ENCODE measurements at places on chromosomes 16 and 17.

- DNase-seq, result peak; percentile 4
These were observed 6.4 kb upstream of the GGT6 start for GRCh38 chr17:4566785-4567184.

- no peak for DNase-seq
These were observed 9.7 kb upstream of the ITGB3 start for GRCh38 chr17:47243737-47244598.

- no peak for DNase-seq
These were observed 1.7 kb upstream of the TMEM97 start for GRCh38 chr17:28317099-28317965.

DNA sequence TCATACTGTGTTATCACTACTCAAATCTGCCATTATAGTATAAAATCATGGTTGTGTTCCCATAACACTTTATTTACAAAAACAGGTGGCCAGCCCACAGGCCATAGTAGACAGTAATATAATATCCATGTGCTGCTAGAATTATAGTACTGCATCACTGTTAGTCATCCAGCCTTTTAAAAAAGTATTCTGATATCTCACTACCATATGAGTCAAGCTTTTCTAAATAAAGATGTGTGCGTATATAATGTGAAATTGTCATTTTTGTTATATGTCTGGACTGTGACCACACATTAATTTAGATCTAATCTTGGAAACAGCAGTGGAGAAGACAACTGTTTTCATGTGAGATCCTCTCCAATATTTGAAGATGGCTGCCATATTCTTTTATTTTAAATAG, 1049.1 kb upstream of the GOT2 start:
- no peak for DNase-seq

GRCh38 chr17:58316260-58316960, 12.2 kb downstream of the TSPOAP1 start:
- no peak for DNase-seq

DNA sequence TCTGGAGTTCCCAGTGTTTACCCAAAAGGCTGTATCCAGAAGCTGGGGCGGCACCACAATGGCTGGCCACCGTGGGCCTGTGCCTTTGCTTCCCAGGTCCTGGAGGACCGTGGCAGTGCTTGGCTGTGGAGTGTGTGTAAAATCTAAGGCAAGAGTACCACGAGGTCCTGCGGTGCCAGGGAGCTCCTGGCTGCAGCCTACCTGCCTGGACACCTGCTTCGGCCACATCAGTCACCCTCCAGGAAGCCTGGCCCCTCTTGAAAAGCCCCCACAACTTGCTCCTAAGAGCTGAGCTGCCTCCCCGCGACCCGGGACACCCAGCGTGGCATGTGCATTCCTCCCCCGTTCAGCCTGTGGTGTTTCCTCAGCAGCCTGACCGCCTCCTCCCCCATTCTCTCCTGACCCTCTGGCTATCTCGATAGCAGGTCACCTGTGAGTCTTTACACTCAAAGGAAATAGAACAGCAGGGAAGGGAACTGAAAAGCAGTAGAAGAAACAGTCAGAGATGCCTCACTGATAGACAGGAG, 7.9 kb downstream of the TIMM22 start:
- no peak for DNase-seq

- no peak for DNase-seq
These were observed 98.2 kb upstream of the GNAO1 start for GRCh38 chr16:56093055-56093454.

- no peak for DNase-seq
These were observed 79.9 kb downstream of the CYB561 start for GRCh38 chr17:63366241-63366566.

- DNase-seq, result no peak
These were observed 5.1 kb downstream of the SNAI3 start for GRCh38 chr16:88681084-88681680.

GRCh38 chr16:81730090-81731051, 48.7 kb upstream of the PLCG2 start:
- peak; percentile 62 for DNase-seq

GRCh38 chr16:68762996-68763756, 26.1 kb downstream of the CDH1 start:
- no peak for DNase-seq

DNA sequence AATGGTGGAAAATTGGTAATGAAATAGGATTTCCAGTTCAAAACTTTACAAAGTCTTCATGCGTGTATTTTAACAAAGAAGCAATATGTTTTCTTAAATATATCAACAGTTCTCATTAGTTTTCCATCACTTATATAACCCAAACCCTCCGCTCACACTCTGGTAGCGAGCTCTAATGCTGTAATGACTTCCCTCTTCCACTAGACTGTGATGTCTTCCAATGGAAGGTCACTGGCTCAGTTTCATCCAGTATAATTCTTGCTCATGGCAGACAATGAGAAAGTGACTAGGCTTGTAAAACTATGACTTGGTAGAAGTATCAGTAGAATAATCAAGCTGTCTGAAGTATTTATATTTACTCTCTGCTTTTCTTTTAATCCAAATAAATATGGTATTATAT, 32.8 kb downstream of the NETO2 start:
- no peak for DNase-seq

DNA sequence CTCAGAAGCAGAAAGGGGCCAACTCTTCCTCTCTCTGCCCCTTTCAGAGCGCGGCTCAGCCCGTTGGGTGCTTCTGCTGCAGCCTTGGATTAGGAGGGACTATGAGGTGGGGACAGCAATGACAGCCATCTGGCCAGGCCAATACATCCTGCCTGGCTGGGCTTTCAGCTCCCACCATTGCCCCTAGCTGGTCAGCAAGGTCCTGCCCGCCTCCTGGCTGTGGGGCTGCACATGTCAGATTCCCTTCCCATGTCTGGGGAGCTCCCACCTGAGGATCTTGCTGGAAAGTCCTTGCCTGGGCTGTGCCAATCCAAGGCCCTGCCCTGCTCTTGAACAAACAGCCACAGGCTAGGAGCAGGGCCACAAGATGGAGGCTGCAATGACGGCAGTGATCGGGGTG, 8.3 kb downstream of the TRIM65 start:
- no peak for DNase-seq

GRCh38 chr17:34651402-34651811, 72.0 kb downstream of the TMEM132E start:
- no peak for DNase-seq

- DNase-seq, result no peak
These were observed 19.6 kb upstream of the TNS4 start for GRCh38 chr17:40520991-40521453.

GRCh38 chr17:75228305-75228704, 22.8 kb downstream of the NUP85 start:
- no peak for DNase-seq

DNA sequence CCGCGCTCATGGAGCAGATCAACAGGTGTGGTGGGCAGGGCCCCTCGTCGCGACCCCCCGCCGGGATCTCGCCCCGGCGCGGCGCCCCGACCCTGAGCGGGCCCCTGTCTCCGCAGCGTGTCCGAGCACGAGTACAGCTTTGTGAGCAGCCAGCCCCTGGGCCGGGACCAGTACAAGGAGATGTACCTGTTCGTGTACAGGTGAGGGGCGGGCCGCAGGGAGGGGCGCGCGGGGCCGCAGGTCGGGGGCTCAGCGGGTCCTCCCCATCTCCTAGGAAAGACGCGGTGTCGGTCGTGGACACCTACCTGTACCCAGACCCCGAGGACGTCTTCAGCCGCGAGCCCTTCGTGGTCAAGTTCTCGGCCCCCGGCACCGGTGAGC, 848 bp downstream of the DNASE1L2 start:
- no peak for DNase-seq

GRCh38 chr16:80231888-80232287, 308.9 kb upstream of the DYNLRB2 start:
- DNase-seq, result no peak

GRCh38 chr16:1223355-1224214, 1.5 kb downstream of the TPSG1 start:
- DNase-seq, result no peak

DNA sequence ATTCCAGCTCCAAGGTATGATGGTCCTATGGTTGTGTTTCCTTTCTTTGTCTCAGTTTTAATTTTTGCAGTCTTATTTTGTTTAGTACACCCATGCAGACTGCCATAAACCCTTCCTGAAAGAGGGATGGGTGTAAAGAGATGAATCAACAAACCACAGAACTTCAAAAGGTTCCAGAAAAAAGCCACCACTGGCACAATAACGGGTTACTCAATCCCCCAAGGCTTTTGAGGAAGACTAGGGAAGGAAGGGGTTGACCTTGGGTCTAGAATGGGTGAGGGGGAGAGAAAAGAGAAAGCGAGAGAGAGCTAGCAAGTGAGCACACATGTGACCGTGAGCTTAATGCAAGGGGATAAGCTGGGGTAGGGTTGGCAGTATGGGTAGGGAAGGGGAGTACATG, 168.1 kb downstream of the XYLT1 start:
- DNase-seq, result no peak

DNA sequence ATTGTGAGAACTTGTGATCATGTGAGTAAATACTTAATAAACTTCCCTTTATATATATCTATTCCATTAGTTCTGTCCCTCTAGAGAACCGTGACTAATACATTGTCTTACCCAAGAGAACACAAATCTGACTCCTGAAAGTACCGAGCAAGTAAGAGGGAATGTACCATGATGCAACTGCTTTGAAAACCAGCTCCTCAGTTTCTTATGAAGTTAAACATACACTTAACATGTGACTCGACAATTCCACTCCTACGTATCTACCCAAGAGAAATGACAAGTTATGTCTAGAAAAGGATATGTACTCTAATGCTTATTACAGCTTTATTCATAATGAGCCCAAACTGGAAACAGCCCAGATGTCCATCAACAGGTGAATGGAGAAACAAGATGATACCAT, 8.8 kb upstream of the GJD3 start:
- DNase-seq, result no peak

- DNase-seq, result no peak
These were observed 19.0 kb upstream of the TMEM204 start for GRCh38 chr16:1514507-1514906.

DNA sequence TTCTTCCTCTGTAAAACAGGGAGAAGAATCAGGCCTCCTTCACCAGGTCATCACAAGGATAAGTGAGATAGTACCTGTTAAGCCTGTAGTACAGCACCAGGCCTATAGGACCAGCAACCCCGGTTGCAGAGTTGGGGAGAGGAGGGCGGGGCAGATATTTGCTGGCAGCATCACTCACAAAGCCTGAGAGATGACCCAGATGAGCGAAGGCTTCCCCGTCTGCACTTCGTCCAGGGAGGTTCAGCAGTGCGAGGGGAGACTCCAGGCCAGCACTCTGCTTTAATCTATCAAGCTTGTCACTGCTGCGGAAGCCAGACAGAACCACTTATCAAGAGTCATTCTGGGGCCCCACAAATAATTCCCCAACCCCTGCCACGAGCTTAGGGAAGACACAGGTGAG, 15.8 kb upstream of the RBBP6 start:
- DNase-seq, result no peak

DNA sequence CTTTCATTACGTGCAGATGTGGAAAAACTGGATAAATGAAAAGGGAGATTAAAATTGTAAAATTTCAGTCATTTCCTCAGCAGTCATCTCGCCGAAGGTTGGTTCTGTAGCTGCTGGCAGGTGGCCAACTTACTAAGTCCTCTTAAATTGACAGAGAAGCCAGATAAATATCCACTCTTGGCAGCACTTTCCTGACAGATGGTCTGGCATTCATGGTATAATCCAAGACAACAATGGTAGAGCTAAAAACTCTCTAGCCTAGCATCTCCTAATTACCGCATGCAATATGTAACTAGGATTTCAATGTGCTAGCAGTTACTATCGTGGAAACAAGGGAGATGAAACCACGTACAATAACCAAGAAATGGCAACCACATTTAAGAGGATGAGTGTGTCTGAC, 306.3 kb downstream of the CNTNAP4 start:
- DNase-seq, result peak; percentile 79

GRCh38 chr17:10126616-10127501, 71.5 kb downstream of the GAS7 start:
- no peak for DNase-seq

DNA sequence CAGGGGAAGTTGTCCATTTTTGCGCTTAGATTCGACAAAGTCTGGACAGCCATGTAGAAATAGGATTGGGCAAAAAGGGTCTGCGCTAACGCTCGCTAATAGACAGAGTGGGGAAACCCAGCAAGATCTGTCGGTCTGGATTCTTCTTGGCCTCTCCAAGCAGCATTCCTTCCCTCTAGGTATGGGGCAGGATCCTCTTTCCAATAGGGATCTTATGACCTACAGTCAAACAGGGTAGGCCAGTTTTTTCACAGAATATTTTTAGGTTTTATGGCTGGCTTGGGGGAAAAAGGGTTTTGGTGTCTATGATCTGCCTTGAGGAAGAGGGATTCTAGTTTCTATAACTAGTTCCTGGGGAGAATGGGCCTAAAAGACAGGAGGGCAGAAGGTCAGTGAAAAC, 26.0 kb upstream of the GPT2 start:
- DNase-seq, result no peak

DNA sequence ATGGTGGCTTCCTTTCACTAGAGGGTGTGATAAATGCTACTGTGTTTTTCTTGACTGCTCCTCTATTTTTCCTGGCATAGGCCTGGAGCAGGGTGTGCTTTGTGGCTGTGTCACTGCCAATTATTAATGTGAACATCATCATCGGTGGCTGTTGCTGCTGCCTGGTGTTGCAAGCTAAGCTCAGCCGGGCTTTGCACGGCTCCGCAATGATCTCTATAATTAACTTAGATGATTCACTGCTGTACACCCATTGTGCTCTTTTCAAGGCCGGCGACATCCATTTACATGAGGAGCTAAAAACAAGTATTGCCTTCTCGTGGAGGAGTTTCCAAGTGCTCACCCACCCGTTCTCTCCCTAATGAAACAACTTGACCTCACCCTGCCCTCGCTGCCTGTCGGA, 160.1 kb upstream of the IRX3 start:
- no peak for DNase-seq

- no peak for DNase-seq
These were observed 34.6 kb downstream of the DCAKD start for GRCh38 chr17:45016823-45017222.

GRCh38 chr16:71350821-71351557, 7.5 kb upstream of the CALB2 start:
- DNase-seq, result no peak

- DNase-seq, result no peak
These were observed 14.4 kb downstream of the NDUFAF8 start for GRCh38 chr17:81253358-81254131.

DNA sequence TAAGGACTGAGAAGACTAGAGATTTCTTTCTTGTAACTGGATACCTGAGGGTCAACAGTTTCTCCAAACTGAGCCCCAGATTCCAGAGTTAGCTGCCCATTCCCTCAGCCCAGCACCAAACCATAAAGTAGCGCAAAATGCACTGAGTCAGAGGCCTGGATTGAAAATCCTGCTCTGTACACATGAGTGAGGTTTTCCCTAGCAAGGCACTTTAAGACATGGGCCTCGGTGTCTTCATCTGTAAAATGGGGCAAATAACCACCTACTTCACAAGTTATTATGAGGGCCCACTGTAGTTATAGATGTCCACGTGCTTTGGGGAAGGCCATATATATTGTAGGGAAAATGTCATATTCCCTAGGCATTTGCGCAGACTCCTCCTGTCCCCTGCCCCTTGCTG, 10.3 kb upstream of the DLX4 start:
- no peak for DNase-seq

All from NCI-H2081 treated with DMSO at 0.1 percent for 48 hours (cell line).